Sciatic nerve (tissue), 2 donors: ENCODE measurements at places on chromosomes 1 and 21.

DNA sequence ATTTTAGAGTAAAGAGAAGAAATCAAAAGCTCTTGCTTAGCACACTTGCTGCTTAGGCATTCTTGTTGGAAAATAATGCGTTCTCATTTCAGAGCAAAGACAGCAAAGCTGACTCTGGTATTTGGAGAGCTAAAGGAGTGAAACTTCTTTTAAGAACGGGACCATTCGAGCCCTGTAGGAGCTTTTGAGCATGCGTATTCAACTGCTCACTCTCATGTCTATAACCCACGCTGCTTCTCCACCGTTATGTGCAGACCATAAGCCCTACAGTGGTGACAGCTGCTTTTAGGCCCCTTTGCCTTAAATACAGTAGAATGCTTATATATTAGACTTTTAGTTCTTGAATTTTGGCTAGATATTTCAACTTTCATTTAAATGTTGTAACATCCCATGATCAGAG is 214.2 kb upstream of the CACYBP start:
- no peak for DNase-seq

- DNase-seq: no peak
These were observed 48.3 kb downstream of the SUSD4 start for GRCh38 chr1:223315665-223316064.

DNA sequence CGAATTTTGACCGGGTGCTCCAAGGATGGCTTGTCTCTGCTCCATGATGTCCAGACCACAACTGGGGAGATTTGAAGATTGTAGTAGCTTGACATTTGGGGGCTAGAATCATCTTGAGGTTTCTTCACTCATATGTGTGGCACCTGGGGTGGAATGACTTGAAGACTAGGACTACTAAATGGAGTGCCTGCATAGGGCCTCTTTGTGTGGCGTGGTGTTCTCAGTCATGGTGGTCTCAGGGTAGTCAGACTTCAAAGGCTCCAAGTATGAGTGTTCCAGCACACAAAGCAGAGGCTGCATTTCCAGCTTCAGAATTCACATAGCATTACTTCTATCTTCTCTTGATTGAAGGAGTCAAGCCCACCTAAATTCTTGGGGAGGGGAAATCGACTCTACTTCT is 16.8 kb downstream of the ATF6 start:
- no peak for DNase-seq

DNA sequence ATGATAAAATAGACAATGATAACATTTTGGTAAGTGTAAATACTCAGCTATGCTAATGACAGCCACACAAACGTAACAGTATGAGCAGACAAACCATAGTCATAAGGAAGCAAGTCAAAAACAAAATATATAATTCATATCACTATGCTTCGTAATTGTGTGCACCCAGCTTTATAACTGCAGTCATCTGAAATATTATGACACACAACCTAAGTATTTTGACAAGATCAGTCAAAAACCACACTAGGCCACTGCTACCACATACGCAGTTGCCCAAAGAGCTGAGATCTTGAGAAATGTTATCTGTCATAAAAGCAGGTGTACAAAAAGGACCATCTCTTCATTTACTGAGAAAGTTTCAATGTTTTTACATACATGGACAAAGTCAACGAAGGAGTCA is 26.0 kb downstream of the RNASEL start:
- DNase-seq: no peak

DNA sequence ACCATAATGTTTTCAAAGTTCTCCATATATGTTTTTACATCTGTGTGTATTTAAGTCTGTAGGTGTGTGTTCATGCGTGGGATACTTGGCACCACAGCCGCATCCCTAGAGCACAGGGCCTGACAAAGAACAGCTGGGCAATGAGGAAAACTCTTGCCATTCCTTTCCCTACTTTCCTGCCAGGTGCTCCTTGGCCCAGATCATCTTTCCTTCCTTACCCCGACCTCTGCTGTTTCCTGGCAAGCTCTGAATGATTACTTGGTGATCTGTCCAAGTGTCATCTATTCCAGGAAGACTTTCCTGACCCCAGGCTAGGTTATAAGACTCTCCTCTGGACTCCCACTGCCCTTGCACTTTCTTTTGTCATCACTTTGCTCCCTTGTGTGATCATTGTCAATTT is 123.6 kb downstream of the ELAVL4 start:
- DNase-seq: no peak

DNA sequence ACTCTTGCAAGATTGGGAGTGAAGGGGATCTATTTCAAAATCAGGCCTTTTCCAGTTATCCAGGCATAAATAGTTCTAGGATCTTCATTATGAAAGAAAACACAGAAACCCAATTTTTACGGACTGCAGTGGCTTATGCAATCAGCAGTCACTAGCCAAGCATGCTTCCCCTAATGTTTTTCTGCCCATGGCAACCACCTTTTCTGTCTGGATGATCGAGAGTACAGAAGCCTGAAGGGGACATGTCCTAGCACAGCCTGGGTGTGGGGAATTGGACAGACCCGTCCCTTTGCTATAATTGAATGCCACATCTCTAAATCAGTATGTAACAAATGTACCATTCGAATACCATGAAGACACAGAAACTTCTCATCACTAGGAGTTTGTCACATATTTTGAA is 29.8 kb upstream of the NCAM2 start:
- no peak for DNase-seq

DNA sequence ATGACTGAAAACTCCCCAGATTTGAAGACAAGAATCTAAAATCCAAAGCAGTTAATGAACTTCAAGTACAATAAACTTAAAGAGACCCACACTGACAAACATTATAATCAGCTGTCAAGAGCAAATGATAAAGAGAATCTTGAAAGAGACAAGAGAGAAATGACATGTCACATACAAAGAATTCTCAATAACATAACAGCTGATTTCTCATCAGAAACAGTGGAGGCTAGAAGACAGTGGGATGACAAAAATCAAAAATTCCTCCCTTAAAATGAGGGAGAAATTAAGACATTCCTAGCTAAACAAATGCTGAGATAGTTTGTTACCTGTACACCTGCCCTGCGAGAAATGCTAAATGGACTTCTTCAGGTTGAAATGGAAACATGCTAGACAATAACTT is 36.0 kb upstream of the COA6 start:
- DNase-seq: no peak

DNA sequence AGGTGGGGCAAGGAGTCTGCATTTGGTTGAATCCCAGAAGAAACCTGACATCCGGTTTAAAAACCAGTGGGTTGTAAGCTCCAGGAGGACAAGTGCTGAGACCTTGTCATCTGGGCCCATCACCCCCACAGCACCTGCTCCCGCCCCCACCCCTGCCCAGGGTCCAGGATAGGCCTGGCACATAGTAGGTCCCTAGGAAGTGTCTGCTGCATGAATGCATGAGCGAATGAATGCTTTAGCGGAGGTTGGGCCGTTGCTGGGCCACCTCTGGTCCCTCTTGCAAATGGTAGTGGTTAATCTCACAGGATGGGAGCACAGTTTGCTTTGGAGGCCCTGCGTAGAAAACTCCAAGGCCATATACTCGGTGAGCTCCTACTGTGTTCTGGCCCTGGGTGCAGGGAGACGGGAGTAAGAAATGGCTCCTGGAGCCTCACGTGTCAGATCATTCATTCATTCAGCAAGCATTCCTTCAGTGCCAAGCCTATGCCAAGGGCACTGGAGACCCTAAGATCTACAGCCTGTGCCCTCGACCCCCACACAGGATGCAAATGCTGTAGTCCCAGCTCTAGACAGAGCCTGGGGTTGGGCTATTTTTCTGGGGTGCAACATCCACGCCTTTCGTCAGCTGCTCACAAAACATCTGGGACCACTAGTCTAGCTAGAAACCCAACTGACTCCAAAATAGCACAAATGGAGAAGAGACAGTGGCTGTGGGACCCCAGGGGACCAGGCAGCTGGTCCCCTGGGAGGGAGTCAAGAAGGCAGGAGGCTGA is 28.9 kb downstream of the EPHA2 start:
- DNase-seq: no peak

DNA sequence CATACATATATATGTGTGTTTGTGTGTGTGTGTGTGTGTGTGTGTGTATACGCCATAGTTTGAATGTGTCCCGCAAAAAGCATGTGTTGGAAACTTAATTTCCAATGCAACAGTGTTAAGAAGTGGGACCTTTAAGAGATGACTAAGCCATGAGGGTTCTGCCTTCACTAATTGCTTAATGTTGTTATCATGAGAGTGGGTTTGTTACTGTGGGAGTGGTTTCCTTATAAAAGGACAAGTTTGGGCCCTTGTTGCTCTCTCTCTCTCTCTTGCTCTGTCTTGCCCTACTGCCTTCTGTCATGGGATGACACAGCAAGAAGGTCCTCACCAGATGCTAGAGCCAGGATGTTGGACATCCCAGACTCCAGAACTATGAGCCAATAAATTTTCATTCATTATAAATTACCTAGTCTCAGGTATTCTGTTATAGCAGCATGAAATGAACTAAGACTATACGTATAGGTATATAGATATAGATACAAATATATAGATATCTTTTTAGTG is 103.8 kb upstream of the ZC3H11B start:
- no peak for DNase-seq

GRCh38 chr1:50983219-50983802 is 13.3 kb downstream of the CDKN2C start:
- no peak for DNase-seq

DNA sequence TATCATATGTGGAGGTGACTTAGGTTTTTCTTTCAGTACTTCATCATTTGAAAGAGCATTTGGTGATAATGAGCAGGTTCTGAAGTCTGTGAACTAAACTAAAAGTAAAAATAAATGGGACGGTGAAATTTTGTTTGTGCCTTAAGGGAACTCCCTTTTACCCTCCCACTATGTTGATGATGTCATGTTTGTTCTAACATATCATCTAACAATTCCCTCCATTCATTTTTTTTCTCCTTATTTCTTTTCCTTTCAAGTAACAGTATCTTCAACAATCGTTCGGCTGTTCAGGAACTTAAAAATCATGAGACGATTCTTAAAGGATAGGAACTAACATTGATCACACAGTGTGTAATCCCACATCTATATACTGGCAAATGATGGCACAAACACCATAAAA is 30.0 kb upstream of the IRF2BP2 start:
- DNase-seq: no peak

- DNase-seq: no peak
These were observed 32.2 kb downstream of the VASH2 start for GRCh38 chr1:212982430-212983152.

DNA sequence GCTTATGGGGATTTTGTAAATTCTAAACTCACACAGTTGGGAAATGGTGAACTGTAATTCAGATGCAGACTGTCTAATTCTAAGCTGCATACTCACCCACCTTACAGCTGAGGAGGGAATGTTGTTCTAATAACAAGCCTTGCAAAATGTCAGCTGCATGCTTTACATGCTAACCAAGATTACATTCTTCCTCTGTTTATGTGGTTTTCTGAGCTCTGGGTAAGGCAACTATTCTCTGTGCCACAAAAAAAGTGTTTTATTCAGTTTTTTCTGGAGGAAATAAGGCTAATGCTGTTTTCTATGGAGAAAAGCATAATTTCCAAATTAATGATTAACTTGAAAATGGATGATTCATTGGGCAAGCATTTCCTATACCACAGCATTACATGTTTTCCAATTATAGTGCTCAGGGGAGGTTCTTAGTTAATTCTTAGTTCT is 64.9 kb downstream of the RGS13 start:
- DNase-seq: no peak

GRCh38 chr1:201328576-201328975 is 45.3 kb downstream of the PKP1 start:
- no peak for DNase-seq
